ENCODE measurements at places on chromosomes 1 and 21.

DNA sequence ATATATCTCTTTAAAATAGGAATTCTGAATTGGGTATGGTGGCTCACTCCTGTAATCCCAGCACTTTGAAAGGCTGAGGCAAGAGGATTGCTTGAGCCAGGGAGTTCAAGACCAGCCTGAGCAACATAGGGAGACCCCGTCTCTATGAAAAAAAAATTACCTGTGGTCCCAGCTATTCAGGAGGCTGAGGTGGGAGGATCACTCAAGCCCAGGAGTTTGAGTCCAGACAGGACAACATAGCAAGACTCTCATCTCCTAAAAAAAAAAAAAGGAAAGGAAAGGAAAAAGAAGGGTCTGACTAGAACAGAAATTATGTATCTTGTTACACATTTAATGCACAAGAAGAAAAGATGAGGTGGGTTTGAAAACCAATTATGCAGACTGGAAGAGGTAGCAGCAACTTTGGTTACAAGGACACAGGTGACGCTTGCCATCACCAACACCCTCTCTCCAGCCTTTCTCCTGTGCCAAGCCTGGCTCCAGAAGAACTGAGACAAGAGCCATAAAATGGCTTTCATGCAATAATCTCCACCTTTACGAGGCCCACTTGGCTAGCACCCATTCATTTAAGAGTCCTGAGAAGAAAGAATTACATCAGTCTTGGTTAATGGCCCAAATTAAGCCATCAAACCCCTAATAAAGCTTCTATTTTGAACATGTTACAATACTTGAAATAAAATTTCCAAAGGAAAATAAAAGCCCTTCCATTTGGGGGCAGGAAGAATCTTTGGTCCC, 4.8 kb upstream of the SELENBP1 start:
- DNase-seq: no peak

GRCh38 chr1:66648901-66649595, 103.2 kb upstream of the DYNLT5 start:
- DNase-seq: no peak

DNA sequence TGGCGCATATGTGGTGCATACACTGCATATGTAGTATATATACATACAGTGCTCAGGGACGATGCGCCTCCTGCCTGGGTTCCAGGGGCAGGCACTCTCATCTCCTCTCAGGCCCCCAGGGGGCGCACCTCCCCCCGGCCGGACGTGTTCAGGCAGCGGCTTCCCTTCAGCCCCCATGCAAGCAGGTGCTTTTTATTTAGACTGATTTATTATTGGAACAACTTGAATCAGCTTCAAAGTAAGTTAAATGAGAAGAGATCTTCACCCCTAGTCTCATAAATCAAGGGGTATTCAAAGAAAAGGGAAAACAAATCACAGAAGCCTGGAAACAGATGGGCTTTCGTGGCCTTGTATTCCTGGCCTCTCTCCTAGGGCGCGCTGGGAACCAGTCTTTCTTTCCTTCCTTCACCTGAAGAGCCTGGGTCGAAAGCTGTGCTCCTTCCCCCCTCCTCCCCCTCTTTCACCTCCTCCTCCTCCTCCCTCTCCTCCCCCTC, 64.6 kb downstream of the UBIAD1 start:
- DNase-seq: peak; percentile 29

DNA sequence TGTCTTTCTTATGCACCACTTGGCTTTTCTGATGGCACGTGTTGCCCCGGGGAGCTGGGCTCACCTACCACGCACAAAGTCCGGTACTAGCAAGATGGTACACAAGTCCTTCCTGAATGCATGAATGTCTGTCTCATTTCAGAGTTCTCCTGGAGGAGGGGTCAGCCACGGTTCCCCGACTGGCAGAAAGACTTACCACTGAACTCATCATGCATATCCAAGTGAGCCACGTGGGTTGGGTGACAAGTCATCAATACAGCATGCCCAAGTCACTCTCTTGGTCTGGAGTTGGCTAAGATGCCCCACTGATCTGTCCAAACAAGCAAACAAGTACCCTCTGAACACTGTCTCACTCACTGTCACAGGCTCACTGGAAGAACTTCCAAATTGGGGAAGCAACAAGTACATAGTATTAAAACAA, 28.6 kb upstream of the MX1 start:
- no peak for DNase-seq

DNA sequence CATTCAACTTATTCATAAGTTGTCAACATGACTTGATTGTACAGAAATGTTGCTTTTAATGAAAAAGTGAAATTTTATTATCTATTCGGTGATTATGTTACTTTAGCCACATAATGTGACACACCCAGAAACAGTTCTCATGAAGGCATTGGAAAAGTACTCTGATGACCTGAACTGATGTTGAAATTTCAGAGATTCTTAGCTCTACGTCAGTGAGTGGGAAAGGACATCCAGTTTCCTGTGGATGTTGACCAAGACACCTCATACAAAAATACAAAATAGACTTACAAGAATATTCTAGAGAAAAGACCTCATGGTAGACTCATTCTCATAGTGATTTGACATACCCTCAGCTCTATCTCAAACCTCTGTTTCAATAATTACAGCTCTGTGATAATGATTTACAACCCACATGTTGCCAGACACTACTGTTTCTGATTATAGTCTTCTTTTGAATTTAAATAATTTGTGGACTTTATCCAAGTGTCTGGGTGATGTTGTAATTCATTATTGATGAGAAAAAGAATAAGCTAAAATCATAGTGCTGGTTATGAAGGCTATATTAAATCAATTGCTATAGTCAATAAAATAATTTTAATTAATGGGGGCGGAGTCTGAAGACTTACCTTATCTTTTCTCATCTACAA, 37.3 kb downstream of the KCNK2 start:
- DNase-seq: no peak

GRCh38 chr1:208058267-208058666, 147.3 kb upstream of the CD34 start:
- no peak for DNase-seq

DNA sequence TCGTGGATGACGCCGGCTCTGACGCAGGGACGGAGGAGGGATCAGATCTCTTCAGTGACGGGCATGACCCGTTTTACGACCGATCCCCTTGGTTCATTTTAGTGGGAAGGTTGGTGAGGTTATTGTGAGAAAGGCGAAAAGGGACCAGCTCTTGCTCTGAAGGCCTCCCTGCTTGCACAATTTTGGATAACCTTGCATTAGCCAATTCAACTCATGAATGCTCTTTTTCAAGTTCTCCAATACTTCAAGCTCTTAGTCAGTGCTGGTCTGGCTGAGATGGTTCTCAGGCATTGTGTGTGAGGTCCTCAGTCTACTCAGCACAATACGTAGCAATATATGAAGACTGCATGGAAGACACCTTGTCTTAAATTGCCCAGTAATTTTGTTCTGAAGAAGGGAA, 72.6 kb upstream of the PGD start:
- no peak for DNase-seq

- no peak for DNase-seq
Measured at GRCh38 chr1:234755449-234755863, 145.5 kb upstream of the IRF2BP2 start.

GRCh38 chr1:165298203-165298820, 58.2 kb downstream of the LMX1A start:
- DNase-seq: no peak

DNA sequence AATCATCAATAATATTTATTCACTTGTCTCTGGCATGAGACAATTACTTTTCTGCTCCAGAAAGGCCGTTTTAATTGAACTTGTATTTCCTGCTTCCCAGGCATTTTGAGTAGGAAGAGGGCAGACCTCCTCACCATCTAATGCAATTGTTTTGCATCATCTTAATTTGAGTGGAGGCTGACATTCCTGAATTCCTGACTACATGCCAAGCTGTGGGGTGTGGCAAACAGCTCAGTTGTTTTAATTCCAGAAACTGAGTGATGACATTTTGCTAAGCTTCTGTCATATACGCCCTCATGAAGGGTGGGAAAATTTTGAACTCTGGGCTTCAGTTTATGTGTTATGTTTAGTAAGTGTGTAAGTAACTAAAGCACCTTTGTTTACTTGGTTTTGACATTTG, 125.4 kb upstream of the USP25 start:
- DNase-seq: no peak

DNA sequence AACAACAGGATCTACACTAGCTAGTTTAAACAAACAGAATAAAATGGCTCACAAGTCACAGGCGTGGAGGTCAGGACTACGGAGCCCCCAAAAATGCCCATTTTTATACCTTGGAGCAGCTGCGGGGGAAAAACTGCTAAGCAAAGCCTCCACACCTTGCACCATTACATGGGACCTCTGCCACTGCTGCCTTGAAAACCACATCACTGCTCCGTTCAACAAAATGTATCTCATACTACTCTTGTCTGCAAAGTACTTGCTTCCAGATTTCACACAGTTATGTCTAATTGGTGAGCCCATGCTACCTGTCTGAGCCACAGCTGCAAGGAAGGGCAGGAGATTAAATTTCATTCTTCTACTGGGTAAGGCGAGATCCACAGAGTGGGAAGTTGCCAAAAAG, 24.4 kb downstream of the MRPL39 start:
- DNase-seq: no peak

GRCh38 chr1:44970317-44970716, 16.1 kb downstream of the EIF2B3 start:
- no peak for DNase-seq

DNA sequence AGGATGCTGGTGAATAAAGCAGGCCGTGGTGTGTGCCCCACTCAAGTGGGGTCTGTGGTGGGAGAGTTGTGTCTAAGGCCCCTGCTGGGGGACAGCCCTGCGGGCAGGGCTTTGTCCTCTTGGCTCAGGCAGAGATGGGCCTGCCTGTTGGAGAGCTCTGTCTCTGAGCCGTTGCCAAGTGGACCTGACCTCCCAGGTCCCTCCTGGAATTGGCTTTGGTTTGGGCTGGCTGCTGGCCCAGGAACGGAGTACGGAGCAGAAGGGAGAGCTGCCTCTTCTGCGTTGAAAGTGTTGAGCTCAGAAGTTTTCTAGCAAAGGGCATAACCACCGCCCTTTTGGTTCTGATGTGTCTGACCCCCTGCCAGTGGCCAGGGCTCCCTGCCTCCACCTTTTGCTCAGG, 153.9 kb downstream of the PEX14 start:
- no peak for DNase-seq

- no peak for DNase-seq
Measured at GRCh38 chr1:115781343-115781742, 12.8 kb upstream of the CASQ2 start.

DNA sequence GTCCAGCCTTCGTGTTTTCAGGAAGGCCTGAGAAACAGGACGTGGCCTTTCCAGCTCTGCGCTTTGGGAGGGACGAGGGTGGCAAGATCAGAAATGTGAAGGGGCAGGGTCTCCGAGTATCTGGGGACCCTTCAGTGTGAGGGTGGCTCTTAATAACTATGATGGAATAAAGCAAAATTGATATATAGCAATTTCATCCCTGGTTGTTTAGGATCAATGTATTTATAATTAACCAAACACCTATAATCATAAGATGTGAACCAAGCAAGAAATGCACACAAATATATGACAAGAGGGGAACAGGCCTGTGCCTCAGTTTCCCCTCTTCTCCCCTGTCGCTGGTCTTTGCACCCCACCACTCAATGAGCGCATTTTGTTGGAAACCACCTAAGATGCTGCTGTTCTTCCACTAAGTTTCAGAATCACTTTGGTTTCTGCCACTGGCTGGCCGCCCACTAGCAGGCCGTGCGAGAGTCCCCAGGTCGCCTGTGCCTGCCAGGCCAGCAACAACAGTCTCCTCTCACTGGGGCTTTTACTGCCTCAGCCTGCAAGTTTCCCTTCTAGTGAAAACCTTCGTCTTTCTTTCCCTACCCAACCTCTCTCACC, 36.6 kb downstream of the UBASH3A start:
- DNase-seq: no peak

DNA sequence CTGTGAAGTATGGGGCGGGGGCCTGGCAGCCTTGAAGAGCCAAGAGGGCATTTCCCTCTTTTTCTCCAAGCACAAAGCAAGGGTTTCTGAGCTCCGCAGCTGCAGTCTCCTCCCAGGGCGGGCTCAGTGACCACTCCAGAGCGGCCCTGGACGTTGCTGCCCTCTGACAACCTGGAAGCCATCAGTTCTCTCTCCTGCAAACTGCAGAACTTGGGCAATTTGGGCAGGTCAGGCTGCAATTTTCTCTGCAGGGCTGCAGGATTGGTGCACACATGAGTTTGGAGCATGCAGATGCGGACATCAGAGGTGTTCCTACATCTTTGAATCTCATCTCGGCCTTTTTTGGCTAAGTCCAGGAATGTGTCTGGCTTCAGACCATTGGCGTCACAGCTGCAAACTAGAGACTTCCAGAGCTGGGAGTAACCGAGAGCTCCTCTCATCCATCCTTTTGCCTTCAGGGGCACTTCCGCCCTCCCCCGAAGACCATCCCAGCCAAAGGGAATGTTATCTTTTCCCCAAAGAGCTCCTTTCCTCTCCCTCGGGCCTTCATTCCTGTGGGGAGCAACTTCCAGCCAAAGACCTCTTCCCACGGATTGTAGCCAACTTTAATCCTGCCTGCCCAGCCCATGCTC, 139.6 kb upstream of the WNT4 start:
- no peak for DNase-seq

DNA sequence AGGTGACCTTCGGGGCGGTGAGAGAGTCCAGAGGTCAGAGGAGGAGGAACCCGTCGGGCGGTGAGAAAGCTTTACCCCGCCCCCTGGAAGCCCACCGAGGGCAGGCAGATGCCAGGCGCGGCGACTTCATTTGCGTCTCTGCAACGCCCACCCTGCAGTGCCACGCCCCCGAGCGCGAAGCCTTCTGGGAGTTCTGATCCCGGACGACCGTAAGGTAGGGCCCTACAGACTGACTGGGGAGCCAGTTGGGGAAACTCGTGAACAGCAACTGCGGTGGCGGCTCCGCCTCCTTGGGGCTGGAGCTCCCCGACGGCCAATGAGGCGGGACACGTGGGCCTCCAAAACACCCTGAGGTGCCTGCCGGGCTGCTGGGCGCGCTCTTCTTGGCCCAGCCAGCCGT, 46.0 kb upstream of the EDARADD start:
- no peak for DNase-seq

DNA sequence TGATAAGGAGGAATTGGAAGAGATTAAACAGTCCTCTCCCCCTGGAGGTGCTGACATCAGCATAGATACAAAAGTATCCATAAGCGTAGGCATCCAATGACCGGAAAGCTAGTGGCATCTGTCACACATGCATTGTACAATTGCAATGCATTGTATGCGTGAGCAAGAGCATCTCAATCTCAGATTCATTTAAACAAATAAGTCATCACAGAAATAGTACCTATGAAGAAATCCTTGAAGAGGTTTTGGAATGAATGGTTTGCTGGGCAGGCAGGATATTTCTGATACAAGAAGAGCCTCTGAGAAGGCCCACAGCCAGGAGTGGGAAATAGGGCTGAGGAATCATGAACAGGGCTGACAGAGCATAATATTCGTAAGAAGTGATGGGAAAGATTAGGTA, 88.9 kb upstream of the ABCD3 start:
- DNase-seq: no peak

DNA sequence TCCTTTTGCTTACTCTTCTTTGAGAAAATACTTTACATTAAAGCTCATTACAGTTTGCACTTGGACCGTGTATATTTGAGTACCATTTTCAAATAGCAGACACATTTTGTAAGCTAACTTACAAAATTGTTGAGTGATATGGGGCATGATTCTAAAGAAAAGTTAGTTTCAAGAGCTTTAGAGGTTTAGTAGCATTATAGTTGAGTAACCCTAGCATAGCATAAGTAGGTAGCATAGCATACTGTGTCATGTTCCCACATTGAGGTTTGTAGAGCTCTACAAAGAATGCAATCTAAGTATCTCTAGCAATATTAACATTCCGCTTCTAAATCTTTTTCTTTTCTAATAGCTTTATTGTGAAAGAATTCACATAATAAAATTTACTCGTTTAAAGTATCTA, 92.0 kb downstream of the ITSN1 start:
- no peak for DNase-seq
